ENCODE measurements at places on chromosomes 1 and 21.

DNA sequence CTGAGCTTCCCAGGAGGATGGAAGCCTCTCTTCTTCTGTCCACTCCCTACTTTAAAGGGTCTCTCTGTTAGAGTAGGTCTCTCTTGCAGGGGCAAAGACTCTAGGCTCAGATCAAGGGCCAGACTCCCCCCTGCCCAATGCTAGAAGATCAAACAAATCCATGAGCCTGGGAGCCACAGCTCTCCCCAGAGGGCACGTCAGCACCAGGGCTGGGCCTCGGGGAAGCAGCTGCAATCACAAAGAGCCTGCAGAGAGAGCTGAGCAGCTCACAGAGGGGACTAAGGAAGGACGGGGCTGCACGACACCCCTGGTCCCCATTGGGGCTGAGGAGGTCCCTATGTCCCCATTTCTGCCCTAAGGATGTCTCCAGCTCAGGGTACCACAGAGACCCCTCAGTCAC lies 3.9 kb downstream of the CNTN2 start:
- DNase-seq = no peak

GRCh38 chr1:33805988-33806387 lies 57.9 kb upstream of the HMGB4 start:
- no peak for DNase-seq

- no peak for DNase-seq
Observed at GRCh38 chr1:107449326-107449725, 308.5 kb downstream of the NTNG1 start.

- DNase-seq = no peak
Observed at GRCh38 chr1:208183977-208184911, 59.9 kb downstream of the PLXNA2 start.
